ENCODE measurements at places on chromosomes 3 and 15.

DNA sequence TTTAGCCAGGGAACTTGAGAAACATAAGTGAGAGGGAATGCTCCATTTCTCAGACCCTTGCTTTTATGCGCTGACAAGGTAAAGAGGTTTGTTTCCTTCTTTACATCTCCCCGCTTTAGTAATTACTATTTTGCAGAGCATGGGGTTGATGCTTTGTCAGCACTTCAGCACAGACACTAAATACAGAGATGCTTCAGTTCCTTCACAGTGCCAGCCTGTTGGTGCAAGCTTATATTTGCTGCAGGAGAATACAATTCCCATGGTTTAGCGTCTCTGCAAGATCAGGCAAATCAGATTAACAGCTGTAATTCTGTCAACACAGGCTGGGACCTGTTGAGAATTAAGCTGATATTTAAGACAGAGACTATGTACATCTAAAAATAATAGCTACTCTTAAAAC is 2.9 kb downstream of the FMN1 start:
- no peak for DNase-seq

DNA sequence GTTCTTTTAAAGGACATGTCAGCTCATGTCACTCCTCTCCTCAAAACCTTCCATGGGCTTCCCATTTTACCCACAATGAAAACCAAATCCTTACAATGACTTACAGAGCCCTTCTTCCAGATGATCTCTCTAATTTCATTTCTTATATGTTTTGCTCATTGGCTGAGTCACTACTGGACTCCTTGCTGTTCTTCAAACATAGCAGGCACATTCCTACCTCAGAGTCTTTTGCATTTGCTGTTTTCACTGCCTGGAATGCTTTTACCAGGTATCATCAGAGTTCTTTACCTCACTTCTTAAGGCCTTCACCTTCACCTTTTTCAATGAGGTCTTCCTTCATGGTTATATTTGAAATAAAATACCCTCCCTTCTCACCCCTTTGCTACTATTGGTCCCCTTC is 57.3 kb downstream of the NECTIN3 start:
- DNase-seq: no peak

- DNase-seq: no peak
These were observed 9.1 kb upstream of the NCKIPSD start for GRCh38 chr3:48694610-48695392.

DNA sequence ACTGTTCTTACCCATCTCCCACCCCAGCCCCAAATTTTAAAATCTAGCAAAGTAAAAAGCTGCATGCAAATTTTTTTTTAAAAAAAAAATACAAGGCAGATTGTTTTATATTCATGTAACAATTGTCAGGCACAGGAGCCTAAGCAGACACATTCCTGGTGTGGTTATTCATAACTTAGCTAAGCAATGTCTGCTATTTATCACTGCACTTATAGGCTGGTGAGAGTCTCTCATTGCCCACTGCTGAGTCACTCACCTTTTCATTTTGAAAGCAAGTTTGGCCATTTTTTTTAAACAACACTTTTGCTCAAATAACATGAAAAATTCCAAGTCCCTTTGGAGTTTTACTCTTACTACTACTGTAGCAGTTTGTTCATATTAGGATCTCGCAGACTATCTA is 413.9 kb downstream of the RBMS3 start:
- no peak for DNase-seq

- DNase-seq: no peak
These were observed 92.0 kb downstream of the TFDP2 start for GRCh38 chr3:142057331-142057725.

- no peak for DNase-seq
These were observed 87.0 kb upstream of the IGF1R start for GRCh38 chr15:98561169-98561941.

GRCh38 chr3:16183601-16184270 is 9.3 kb downstream of the GALNT15 start:
- no peak for DNase-seq

GRCh38 chr15:58678683-58679082 is 70.8 kb downstream of the ADAM10 start:
- DNase-seq: peak; percentile 13

DNA sequence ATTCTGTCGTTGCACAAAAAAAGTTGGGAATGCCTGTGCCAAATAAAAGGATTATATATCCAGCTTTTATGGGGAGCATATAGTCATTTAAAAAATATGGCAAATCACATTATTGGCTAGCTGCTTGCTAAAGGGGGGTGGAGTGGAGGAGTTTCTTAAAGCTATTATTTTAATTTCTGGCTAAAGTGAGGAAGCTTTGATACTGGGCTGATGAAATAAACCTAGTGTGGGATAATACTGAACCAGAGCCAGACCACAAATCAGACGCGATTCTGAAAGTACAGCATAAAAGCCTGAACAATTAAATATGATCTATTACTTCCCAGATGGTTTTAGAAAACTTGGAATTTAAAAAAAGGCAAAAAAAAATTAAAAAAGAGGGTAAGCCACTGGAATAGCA is 14.4 kb downstream of the POLR2M start:
- DNase-seq: no peak

Data from MV-4-11 (cell line).